ENCODE measurements at places on chromosomes 1 and 21. TPM values are rescaled to one million over a fixed set of nuclear protein-coding genes. Genes with fewer than 3 reads are reported as not detected.

NHLH1 gene
- total RNA-seq = 1.3 TPM

GRCh38 chr1:175040324-175040879 lies 17.2 kb upstream of the MRPS14 start:
- DNase-seq = no peak
- peaks cover 5% of the 10 kb centered on the region for H3K4me1 ChIP-seq
- H3K27ac ChIP-seq = no peak overlapping the region
- no peaks in the 10 kb centered on the region for H3K36me3 ChIP-seq
- H3K27me3 ChIP-seq = no peaks in the 10 kb centered on the region
- no peak overlapping the region for H3K4me3 ChIP-seq

DNA sequence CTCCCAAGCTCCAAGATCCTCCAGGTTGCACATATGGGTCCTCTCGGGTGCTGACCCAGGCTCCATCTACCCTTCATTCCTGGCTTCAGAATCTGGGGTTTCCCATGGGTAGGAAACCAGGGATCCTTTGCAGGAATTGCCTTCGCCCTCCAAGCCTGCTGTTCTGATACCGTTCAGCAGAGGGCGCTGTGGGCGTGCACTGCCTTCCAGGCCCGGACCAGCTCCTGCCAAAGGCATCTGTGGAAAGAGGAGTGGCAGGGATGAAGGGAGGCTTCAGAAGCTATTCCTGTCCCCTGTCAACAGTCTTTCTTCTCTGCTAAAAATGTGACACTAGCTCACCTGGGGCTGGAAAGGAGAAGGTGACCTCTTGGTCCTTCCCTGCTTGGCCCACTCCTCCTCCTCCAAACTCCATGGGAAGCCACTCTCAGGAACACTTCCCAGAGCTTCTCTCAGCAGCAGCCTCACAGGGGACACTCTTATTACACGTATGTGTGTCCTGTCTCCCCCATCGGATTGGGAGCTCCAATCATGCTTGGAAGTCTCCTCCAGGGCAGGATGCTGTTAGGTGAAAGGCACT lies 71.2 kb downstream of the VWA5B1 start:
- no peaks in the 10 kb centered on the region for H3K36me3 ChIP-seq
- no peaks in the 10 kb centered on the region for H3K4me1 ChIP-seq
- peaks cover 17% of the 10 kb centered on the region for H3K27me3 ChIP-seq
- H3K27ac ChIP-seq = no peak overlapping the region
- DNase-seq = peak; percentile 86
- no peak overlapping the region for H3K4me3 ChIP-seq

PGLYRP4 gene
- not detected for total RNA-seq

DNA sequence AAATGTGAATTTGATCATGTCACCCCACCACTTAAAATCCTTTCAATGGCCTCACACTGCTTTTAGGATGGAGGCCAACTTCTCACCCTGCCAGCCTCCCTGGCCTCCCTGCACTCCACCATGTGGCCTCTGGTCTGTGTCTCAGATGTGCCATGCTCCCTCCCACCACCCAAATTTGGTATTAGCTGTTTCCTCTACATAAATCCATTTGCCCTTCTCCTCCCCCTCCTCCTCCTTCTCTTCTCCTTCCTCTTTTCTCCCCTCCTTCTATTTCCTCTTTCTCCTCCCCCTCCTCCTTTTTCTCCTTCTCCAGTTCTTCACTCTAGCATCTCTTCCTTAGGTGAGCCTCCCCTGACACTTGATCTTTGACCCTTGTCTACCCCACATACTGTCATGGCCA lies 16.7 kb upstream of the GUCA2B start:
- no peaks in the 10 kb centered on the region for H3K36me3 ChIP-seq
- H3K4me1 ChIP-seq = no peaks in the 10 kb centered on the region
- H3K27me3 ChIP-seq = no peaks in the 10 kb centered on the region
- no peak for DNase-seq
- no peak overlapping the region for H3K27ac ChIP-seq

DNA sequence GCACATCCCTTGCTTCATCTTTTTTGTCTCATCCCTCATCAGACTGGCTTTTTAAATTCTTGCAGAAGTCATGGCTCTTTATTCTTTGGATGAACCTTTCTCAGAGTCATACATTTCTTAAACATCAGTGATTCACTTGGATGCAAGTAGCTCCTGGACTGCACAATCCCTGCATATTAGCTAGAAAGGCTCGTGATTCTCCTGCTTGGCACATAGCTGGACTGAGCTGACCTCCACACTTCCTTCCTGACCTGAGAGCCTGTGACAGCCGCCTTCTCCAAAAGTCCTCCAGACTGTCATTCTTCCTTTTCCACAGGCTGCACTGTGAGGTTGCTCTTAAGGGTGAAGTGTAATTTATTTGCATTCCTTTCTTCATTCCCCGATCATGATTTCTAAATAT lies 109.4 kb downstream of the RGL1 start:
- H3K27ac ChIP-seq = no peak overlapping the region
- H3K36me3 ChIP-seq = no peaks in the 10 kb centered on the region
- no peak overlapping the region for H3K4me3 ChIP-seq

GRCh38 chr1:37294529-37294928 lies 179.9 kb upstream of the ZC3H12A start:
- no peaks in the 10 kb centered on the region for H3K27me3 ChIP-seq
- H3K4me3 ChIP-seq = no peak overlapping the region
- DNase-seq = no peak
- no peaks in the 10 kb centered on the region for H3K36me3 ChIP-seq
- no peaks in the 10 kb centered on the region for H3K4me1 ChIP-seq

GRCh38 chr1:101474039-101474665 lies 237.3 kb downstream of the S1PR1 start:
- no peak for DNase-seq
- H3K27ac ChIP-seq = no peak overlapping the region
- H3K4me3 ChIP-seq = no peak overlapping the region

TDRD10 gene
- total RNA-seq = 0.31 TPM

- H3K27me3 ChIP-seq = no peaks in the 10 kb centered on the region
- DNase-seq = peak; percentile 88
Measured at GRCh38 chr1:20430355-20431175, 55.4 kb downstream of the CAMK2N1 start.

DNA sequence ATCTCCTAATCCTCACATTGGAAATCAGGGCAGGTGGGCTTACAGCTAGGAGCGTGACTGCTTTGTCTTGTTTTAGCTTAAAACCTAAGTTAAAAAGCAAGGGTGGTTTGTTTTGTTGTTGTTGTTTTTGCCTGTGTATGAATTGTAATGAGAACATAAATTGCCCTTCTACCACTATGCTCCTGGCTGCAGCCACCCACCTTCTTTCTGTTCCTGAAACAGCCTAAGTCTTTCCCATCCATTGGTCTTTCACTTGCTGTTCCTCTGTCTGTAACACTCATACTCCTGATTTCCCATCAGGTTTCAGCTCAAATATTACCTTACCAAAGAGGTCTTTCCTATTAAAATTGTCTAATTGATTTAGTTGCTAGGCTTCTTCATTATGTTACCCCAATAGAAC lies 604 bp upstream of the TMEM79 start:
- peaks cover 11% of the 10 kb centered on the region for H3K36me3 ChIP-seq
- H3K27ac ChIP-seq = no peak overlapping the region
- no peaks in the 10 kb centered on the region for H3K4me1 ChIP-seq

DNA sequence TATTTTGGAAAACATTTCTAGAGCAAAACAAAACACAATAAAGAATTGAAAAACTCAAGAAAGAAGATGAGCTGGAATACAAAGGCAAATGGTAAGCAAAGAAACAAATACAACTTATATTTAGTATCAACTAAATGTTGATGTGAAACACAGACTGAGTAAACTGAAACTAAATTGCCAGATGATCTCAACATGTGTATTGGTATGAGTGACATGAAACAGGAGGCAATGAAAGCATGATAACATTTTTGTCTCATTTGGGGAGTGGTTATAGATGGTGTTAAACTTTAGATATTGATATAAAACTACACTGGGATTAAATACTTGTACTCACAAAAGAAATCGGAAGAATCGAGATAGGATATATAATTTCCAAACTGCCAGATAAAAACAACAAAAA lies 805.6 kb upstream of the CXADR start:
- no peak overlapping the region for H3K4me3 ChIP-seq
- H3K36me3 ChIP-seq = no peaks in the 10 kb centered on the region
- DNase-seq = no peak
- no peaks in the 10 kb centered on the region for H3K27me3 ChIP-seq

- H3K36me3 ChIP-seq = peaks cover 9% of the 10 kb centered on the region
- no peak overlapping the region for H3K27ac ChIP-seq
- H3K4me3 ChIP-seq = no peak overlapping the region
- DNase-seq = no peak
- no peaks in the 10 kb centered on the region for H3K4me1 ChIP-seq
Measured at GRCh38 chr21:46122237-46122671, 24.3 kb downstream of the COL6A2 start.

GRCh38 chr1:87961992-87962391 lies 633.3 kb downstream of the LMO4 start:
- DNase-seq = no peak
- H3K4me3 ChIP-seq = no peak overlapping the region
- H3K4me1 ChIP-seq = no peaks in the 10 kb centered on the region
- H3K27me3 ChIP-seq = no peaks in the 10 kb centered on the region
- no peaks in the 10 kb centered on the region for H3K36me3 ChIP-seq

DNA sequence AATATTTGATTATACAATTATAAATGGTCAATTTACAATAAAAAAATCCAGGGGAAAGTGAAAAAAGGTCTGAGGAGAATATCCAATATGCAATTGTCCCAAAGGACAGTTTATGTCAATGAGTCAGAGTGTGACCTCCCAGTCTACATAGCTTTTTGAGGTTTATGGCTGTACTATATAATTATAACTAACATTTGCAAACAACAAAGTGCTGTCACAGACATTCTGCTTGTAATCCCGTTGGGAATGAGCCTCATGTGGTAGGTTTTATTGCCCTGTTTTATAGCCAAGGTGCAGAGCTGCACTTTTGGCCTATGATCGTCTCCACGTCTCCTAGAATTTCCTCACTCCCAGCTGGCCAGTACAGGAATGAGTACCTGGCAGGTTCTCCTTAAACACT lies 103.8 kb downstream of the ADSS2 start:
- no peak overlapping the region for H3K27ac ChIP-seq
- no peak for DNase-seq
- peaks cover 5% of the 10 kb centered on the region for H3K4me1 ChIP-seq
- H3K4me3 ChIP-seq = no peak overlapping the region

DNA sequence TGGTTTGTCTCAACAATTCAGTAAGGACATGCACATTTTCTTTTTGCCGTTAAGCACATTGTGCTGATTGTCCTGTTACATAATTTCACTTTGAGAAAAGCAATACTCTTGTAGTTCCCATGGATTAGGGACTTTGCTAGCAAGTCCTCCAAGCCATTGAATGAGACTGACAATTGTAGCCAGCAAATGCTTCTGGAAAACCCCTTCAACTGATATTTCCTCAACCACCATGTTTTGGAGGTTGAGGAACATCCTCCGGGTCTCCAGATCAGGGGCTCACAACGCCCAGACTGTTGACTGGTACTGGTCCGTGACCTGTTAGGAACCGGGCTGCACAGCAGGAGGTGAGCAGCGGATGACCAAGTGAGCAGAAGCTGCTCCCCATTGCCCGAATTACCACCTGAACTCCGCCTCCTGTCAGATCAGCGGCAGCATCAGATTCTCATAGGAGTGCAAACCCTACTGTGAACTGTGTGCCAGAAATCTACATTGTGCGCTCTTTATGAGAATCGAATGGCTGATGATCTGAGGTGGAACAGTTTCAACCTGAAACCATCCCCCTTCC lies 24.1 kb downstream of the ACTN2 start:
- H3K4me1 ChIP-seq = no peaks in the 10 kb centered on the region
- H3K36me3 ChIP-seq = no peaks in the 10 kb centered on the region
- no peaks in the 10 kb centered on the region for H3K27me3 ChIP-seq

DNA sequence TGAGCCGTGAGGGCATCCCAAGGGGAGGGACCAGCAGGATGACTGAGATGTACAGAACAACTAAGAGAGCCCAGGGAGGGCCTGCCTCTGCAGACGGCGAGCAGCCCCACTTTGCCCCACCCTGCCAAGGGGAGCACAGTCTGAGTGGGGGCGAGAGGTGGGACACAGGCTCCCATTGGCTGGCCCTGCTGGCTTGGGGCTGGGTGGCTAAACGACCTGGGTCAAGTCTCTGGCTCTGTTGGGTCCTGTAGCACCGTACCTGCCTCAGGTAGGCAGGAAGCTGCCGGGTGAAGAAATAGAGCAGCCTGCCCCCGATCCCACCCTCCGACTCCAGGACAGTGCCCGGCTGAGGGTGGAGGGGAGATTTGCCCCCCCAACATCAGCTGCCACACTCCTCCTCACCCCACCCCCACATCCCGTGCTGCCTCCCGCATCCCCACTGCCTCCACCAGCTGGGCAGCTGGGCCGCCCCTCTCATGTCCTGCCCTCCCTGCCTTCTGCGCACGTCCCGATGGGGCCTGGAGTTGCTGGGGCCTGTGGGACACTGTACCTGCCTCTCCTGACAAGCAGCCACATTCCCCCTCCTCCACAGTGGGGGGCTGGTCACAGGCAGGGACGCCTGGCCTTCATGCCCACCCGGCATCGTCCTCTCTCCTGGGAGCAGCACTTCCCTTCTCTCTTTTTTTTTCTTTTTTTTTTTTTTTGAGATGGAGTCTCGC lies 12.6 kb upstream of the PLEKHG5 start:
- no peak for DNase-seq
- no peak overlapping the region for H3K4me3 ChIP-seq
- H3K27me3 ChIP-seq = no peaks in the 10 kb centered on the region
- H3K36me3 ChIP-seq = no peaks in the 10 kb centered on the region
- H3K4me1 ChIP-seq = no peaks in the 10 kb centered on the region

DYNLT5 gene
- total RNA-seq = 0.86 TPM

GRCh38 chr1:231638647-231639046 lies 12.1 kb downstream of the DISC1 start:
- no peak for DNase-seq
- H3K27ac ChIP-seq = no peak overlapping the region
- no peak overlapping the region for H3K4me3 ChIP-seq
- no peaks in the 10 kb centered on the region for H3K4me1 ChIP-seq
- no peaks in the 10 kb centered on the region for H3K36me3 ChIP-seq

IGFN1 gene
- total RNA-seq = not detected

DNA sequence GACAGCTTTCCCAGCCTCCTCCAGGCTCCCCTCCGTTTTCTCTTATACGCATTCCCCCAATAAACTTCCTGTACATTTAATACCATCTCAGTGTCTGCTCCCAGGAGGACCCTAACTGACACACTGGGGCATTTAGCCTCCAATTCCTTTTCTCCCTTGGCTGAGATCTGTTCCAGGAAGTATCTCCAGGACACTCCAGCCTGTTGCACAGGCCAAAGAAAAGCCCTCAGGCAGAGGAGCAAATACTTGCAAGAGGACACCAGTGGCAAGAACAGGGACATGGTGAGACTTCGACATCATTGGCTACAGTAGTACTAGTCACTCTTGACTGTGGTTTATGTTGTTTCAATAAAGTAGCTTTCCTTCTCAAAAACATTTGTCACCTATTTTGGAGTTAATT lies 4.7 kb upstream of the SYNJ1 start:
- no peak overlapping the region for H3K4me3 ChIP-seq
- peaks cover 10% of the 10 kb centered on the region for H3K36me3 ChIP-seq
- H3K4me1 ChIP-seq = no peaks in the 10 kb centered on the region
- DNase-seq = no peak
- no peaks in the 10 kb centered on the region for H3K27me3 ChIP-seq
- no peak overlapping the region for H3K27ac ChIP-seq

- H3K4me1 ChIP-seq = no peaks in the 10 kb centered on the region
- no peak overlapping the region for H3K4me3 ChIP-seq
- no peaks in the 10 kb centered on the region for H3K27me3 ChIP-seq
- no peak for DNase-seq
- no peak overlapping the region for H3K27ac ChIP-seq
Measured at GRCh38 chr1:42689912-42690311, 7.7 kb downstream of the YBX1 start.
